Activated gamma-delta T cell treated with Interleukin-2 at 50 U/mL for 16 hours (primary cell): ENCODE measurements at places on chromosomes 16 and 17.

- DNase-seq = no peak
Measured at GRCh38 chr17:39134878-39135277, 16.6 kb downstream of the PLXDC1 start.

- peak; percentile 56 for DNase-seq
Measured at GRCh38 chr17:81733507-81734404, 21.7 kb downstream of the SLC25A10 start.

- DNase-seq = no peak
Measured at GRCh38 chr17:82599674-82600661, 48.3 kb downstream of the WDR45B start.

- DNase-seq = no peak
Measured at GRCh38 chr17:39706383-39706782, 6.5 kb downstream of the ERBB2 start.

GRCh38 chr17:45110676-45111611 lies 21.4 kb downstream of the PLCD3 start:
- no peak for DNase-seq

- no peak for DNase-seq
Measured at GRCh38 chr17:41284546-41284945, 9.0 kb downstream of the KRTAP9-7 start.

GRCh38 chr17:8740486-8740885 lies 4.2 kb downstream of the CCDC42 start:
- DNase-seq = peak; percentile 64

- DNase-seq = no peak
Measured at GRCh38 chr17:63816669-63817068, 10.6 kb upstream of the PSMC5 start.

GRCh38 chr17:57433452-57433851 lies 177.1 kb downstream of the MSI2 start:
- DNase-seq = no peak

DNA sequence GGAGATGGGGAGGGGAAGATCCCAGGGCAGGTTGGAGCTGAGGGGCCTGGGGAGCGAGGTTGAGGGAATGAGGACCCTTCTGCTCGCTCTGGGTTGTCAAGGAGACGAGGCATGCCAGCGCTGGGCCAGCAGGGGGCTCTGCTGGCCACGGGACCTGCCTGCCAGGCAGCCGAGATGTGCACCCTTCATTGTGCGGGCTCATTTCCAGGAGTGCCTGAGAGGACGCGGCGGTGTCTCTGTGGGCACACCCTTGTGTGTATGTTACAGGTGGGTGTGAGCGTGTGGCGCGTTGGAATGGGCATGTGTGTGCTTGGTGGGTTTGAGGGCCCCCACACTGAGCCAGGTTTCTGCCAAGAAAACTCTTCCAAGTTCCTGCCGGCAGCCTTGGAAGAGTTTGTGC lies 15.9 kb downstream of the ARHGAP23 start:
- peak; percentile 32 for DNase-seq

GRCh38 chr16:50830698-50831097 lies 88.8 kb downstream of the CYLD start:
- DNase-seq = no peak

DNA sequence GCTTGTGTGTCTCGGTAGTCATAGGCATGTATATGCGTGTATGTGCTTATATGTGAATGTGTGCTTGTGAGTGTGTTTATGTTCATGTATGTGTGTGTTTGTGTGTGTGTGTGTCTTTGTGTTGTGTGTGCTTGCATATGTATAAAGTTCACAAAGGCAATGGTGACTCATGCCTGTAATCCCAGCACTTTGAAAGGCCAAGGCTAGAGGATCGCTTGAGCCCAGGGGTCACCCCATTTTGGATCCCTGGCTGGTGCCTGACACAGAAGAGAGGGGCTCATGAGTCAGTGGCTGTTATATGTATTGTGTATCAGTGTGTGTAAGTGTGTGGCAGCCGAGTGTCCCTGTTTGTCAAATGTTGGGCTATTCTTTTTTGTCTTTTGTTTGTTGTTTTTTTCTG lies 69.3 kb downstream of the ABCC1 start:
- DNase-seq = no peak

- no peak for DNase-seq
Measured at GRCh38 chr17:59897090-59897489, 4.2 kb downstream of the RPS6KB1 start.

DNA sequence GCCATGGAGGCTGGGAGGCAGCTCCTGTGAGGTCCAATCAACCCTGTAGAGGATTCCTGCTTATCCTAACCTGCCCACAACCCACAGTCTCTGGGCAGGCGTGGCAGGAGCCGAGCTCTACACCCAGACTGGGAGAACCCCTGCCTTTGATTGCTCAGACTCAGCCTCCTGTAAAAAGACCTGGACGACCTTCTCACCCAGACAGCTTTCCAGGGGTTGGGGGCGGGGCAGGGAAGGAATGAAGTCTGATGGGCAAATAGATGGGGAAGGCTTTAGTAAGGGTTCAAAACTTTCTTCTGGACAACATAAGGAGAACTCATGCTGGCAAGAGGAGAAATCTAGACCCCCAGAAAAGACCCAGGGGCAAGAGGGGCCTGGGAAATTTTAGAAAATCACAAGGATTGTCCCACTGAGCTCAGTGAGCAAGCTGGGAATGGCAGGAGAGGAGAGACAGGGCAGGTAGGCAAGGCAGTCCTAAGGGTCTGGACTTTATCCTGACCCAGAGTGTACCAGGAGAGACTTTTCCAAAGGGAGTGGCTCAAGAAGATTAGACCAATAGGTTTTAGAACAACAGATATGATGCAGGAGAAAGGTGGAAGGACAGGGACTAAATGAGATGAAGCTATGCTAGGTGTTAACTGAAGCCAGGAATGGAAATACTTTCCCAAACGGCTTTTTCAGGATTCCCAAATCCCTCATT lies 70.8 kb downstream of the TMEM132E start:
- DNase-seq = no peak

GRCh38 chr16:63695347-63695746 lies 1426.5 kb downstream of the CDH11 start:
- no peak for DNase-seq

DNA sequence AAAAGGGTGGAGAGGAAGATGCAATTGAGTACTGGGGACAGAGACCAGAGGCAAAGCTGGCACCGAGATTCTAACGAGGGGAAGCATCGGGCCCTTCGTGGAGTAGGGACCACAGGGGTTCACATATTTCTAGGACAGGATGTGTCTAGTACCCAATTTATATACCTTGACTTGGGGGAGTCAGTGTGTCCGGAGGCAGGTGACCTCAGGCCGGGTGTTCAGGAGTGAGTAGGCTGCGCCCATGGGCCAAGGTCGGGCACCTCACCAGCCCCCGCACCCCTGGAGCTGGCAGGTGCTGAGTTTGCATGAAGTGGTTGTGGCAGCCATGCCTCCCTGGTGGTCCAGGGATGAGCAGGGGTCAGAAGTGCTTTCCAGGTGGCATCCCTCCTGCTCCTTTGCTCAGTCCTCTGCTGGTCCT lies 8.6 kb upstream of the NXPH3 start:
- no peak for DNase-seq

DNA sequence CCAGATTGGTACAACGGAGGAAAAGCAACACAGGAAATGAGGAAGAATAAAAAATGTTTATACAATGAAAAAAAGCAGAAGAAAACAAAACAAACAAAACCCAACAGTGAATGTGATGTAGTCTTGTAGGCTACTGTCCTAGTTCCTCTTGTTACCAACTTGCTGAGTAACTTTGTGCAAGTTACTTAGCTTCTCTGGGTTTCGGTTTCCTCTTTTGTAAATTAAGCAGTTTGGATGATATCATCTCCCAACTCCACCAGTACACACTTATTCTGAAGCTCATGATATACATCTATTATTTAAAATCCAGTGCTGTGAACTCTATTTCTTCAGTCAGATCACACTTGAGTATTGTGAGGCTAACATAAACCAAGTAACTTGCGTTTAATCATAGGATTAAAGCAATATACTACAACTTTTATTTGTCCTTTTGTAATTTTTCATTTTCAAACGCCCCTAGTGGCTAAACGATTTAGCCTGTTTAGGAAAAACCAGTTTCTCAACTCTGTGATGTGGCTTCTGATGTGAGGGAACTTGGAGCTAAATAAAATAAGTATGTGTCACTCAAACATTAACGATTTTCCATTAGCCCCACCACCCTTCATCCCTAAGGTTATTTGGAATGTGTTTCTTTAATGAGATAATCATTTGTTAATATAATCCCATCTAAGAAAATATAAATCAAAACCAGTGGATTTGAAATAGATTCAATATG lies 1.4 kb upstream of the UNK start:
- DNase-seq = no peak

DNA sequence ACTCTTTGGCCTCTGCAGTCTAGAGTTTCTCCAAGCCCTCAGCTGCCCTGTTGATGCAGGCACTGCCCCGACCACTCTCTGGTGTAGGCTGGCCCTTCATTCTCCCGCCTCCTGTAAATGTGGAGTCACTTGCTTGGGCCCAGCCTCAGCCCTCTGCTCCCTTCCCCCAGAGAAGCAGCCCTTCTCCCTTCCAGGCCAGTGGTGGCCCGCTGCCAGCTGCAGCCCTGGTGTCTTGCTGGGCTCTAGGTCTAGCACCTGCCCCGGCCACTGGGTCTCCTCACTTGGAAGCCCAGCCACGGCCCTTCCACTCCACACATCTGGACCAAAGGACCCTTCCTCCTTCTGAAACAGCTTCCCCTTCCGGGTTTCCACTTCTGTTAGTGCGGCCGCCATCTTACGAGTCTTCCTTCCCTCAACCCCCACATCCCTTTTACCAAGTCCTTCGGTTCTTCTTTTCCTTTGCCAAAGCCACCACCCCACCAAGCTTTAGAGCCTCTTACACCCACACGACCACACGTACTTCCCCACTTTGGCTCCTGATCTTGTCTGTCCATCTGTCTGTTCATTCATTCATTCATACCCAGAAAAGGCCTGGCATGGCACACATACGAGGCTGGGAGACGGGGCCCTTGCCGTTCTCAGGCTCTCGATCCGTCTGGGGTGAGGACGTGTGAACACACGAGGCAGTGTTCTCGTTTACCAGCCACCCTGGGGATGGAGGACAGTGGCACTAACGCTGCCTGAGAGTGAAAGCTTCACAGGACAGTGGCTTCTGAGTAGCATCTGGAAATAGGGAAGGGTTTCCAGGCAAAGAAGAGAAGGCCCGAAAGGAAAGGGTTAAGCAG lies 68.0 kb downstream of the ABR start:
- no peak for DNase-seq

DNA sequence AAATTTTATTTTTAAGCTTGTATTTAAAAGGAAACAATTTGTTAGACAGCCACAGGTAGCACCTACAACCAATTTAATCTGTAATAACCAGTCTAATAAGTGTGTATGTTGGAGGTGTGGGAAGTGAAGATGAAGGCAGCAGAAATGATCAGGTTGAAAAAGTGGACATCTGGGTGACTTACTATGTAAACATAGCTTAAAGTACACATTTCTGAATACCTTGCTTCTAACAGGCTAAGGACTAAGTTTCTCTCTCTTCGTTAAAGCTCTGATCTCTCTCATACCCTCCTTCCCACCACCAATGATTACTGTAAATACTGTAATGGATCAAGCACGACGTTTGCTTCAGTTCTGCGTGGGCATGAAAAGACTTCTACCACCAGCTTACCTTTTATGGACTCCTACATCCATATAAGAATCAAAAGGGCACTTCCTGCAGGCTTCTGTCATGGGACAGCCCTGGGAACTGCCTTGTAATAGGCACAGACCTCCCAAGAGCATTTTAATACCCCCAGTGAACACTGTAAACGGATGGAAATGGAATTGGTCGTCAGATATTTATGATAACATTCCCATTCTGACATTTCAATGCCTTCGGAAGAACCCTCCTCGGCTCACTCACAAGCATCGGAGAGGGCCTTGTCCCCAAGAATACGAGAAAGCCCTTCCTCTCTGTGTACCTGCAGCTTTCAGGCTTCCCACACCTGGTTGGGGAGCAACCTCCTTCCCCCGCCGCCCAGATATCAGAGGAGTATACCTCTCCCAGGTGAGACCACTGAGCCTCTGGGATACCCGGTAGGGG lies 700 bp downstream of the CCDC43 start:
- DNase-seq = no peak

DNA sequence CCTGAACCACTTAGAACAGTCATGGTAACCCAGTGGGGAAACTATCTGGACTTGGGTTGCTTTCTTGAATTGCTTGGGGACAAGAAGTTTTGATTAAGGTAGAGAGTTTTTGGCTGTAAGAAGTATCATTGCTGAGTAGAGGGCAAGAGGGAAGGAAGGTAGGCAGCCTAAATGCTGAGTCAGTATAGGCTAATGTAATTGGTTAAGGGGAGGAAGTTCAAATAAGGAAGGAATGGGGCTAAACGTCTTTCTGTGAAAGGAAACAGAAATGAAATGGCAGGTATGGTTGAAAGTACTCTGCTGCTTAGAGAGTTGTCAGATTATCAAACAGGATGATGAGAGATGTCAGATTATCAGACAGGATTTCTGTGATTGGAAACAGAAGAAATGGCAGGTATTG lies 20.3 kb downstream of the KPNB1 start:
- DNase-seq = no peak

GRCh38 chr16:5015351-5015750 lies 18.4 kb downstream of the NAGPA start:
- DNase-seq = no peak

DNA sequence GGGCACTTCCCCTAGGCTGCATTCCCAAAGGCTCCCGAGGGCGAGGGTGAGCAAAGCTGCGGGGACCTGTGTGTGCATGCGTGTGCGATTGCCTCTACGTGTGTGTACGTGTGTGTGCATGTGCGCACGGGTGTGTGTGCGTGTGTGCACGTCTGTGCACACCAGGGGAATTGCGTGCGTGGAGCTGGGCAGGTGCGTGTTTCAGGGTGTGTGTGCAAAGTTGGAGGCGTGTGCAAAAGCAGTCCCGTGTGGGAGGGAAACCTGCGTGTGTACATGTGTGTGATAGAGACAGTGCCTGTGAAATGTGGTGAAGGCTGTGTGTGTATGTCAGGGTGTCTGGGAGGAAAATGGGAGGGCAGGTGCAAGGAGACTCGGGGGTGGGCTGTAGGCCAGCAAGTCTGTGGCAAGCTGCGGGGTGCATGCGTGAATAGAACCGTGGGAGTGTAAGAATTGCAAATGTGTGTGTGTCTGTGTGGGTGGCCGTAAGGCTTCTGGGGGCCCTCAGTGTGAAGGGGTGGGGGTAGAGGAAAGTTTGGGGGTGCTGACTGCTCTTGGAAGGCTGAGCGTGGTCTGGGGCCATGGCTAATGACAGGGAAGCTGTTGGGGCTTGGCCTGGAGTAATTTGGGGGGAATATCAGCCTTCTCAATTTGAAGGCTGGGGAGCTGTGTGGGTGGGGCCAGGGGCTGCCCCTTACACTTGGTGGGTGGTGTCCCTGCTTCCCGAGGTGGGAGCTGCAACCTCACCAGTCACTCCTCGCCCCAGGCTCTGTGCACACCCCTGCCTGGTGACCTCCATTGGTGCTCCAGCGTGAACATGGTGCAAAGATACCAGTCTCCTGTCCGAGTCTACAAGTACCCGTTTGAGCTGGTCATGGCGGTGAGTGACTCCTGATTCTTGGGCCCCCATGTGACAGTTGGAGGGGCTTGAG lies 644 bp downstream of the SEC14L5 start:
- DNase-seq = no peak
